ENCODE measurements at places on chromosomes 2 and 18. TPM values are rescaled to one million over a fixed set of nuclear protein-coding genes. Genes with fewer than 3 reads are reported as not detected.

DNA sequence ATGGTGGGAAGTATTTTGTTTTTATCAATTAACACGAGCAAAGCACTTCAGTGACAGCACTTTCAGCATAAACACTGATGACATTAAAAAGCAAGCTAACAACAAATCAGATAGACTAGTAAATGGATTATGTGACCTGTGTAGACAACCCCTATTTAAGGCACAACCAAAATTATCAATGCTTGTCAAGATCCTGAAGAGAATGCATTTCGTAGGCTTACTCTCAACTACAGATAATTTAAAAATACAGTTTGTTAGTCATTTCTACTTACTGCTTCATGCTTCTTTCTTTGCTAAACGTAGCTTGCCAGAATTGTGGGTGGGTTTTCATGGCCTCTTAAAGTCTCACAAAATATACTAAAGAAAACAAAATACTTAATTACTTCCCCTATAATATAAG lies 3.4 kb downstream of the CSRNP3 start:
- no peak for ATAC-seq

DNA sequence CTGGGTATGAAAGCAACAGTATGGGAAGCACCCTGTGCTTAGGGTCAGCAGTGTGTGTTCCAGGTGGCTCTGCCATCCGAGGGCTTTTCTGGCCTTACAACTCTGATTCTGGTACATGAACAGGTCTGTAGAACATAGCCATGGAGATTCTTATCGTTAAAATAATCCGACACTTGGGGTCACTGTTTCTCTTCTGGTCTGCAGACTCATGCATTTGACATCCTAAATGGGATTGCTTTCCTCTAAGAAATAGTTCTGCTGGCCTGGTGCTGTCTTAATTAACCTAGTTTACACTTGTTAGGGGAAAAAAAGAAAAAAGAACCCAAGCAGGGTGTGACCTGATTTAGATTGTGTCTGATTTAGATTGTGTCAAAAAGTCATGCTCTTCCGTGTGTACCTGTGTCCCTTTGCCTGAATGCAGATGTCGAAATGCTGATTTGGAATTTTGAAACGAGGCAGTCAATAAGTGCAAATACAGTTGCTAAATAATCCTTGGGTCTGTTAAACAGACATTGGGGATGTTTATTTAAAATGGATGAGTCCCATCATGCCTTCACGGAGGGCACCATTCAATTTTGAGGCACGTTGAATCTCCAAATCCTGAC lies 59.6 kb downstream of the TRPM8 start:
- no peak for ATAC-seq

DNA sequence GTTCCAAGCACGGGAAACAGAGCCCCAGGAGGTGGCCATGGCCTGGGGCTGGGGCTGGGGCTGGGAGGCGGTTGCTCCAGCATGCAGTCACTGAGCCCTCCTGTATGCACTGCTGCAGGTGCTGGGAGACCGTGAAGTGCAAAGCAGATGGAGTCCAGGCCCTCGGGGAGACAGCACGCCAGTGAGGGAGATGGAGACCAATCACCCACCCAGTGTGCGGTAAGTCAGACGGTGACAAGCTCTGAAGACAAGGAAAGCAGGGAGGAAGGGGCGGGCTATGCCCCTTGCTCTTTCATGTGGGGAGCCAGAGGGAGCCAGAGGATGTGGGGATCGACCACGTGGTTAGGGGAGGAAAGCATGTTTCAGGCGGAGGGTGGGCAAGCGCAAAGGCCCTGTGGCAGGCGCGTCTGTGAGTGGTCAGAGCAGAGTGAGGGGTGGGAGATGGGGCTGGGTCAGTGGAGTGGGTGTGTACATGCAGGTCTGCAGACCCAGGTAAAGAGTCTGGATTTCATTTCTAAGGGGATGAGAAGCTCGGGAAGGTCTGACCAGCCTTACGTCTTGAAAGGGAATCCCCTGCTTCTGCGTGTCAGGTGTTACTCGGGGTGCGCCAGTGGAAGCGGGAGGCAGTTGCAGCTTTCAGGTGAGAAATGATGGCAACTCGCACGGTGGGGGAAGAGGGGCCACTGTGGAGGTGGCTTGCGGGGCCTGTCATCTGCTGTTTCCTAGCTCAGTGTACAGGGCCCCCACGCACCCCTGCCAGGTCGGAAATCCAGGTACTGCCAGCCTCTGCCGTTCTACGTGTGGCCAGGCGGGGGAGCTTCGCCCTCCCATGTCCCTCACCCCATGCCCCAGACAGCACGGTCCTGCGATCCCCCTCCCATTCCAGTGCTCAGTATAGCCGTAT lies 19.4 kb downstream of the RRM2 start:
- ATAC-seq, result no peak

- no peak for ATAC-seq
Measured at GRCh38 chr2:70356941-70357683, 55.2 kb upstream of the FAM136A start.

DNA sequence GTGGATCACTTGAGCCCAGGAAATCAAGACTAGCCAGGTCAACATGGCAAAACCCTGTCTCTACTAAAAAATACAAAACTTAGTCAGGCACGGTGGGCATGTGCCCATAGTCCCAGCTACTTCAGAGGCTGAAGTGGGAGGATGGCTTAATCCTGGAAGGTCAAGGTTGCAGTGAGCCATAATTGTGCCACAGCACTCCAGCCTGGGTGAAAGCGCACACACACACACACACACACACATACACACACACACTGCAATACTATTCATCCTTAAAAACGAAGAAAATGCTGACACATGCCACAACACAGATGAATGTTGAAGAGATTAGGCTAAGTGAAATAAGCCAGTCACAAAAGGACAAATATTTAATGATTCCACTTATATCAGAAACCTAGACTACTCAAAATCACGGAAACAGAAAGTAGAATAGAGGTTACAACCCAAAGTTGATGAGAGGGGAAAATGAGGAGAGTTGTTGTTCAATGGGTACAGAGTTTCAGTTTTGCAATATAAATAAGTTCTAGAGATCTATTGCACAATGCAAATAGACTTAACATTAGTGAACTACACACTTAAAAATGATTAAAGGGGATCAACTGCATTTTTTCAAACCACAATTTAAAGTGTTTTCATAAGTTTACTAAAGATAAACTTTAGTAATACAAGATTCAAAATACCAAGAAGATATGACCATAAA lies 114.5 kb downstream of the USP34 start:
- ATAC-seq, result no peak

SLC5A7 gene
- 0.93 TPM for total RNA-seq

COLEC12 gene
- 40.1 TPM for total RNA-seq

Data from gastroesophageal sphincter (tissue), 4 donors.